ENCODE measurements at places on chromosomes 13 and 19. TPM values are rescaled to one million over a fixed set of nuclear protein-coding genes. Genes with fewer than 3 reads are reported as not detected.

Gene ANGPTL8
- total RNA-seq: not detected

Gene GSX1
- not detected for total RNA-seq

Gene EPSTI1
- 2.7 TPM for total RNA-seq

Gene PSG1
- not detected for total RNA-seq

Gene ZNF784
- 3.0 TPM for total RNA-seq

Gene PRRG2
- total RNA-seq: 1.4 TPM

Gene ZC3H13
- 46.3 TPM for total RNA-seq

Gene SERPINE3
- not detected for total RNA-seq

Gene PTPRH
- total RNA-seq: not detected

Gene ITGBL1
- total RNA-seq: not detected

Gene RFPL4AL1
- total RNA-seq: not detected

Gene ZNF324B
- total RNA-seq: 11.2 TPM

Gene TPTE2
- not detected for total RNA-seq

Gene COX7A1
- total RNA-seq: not detected

Gene SIGLEC9
- 0.48 TPM for total RNA-seq

Gene ZNF813
- 6.0 TPM for total RNA-seq

Gene LRRC4B
- total RNA-seq: not detected

Gene KIR2DL4
- total RNA-seq: 0.21 TPM

Gene FXYD3
- total RNA-seq: not detected

Gene SHISA7
- total RNA-seq: not detected

Gene ZMYM5
- total RNA-seq: 9.3 TPM

Gene MATK
- 39.3 TPM for total RNA-seq

Gene NALCN
- total RNA-seq: not detected

Gene CPAMD8
- total RNA-seq: 0.15 TPM

Gene ZNF180
- total RNA-seq: 6.3 TPM

Gene CEACAM1
- 0.55 TPM for total RNA-seq

Gene IGFL1
- total RNA-seq: not detected

Gene ELSPBP1
- not detected for total RNA-seq

Gene ATP4B
- total RNA-seq: not detected

Gene POLR1G
- 30.6 TPM for total RNA-seq

Gene SPATA13
- total RNA-seq: 54.7 TPM

Gene RASIP1
- total RNA-seq: 0.63 TPM

Gene SYNE4
- 1.4 TPM for total RNA-seq

Gene KHSRP
- total RNA-seq: 471 TPM

Gene TYK2
- 199 TPM for total RNA-seq

Gene SLC10A2
- total RNA-seq: not detected

Gene CCDC8
- total RNA-seq: not detected

Gene KLK14
- 0.57 TPM for total RNA-seq

Gene CD37
- 101 TPM for total RNA-seq

Gene NLRP4
- not detected for total RNA-seq

Gene PROZ
- total RNA-seq: not detected

Gene NBEA
- 0.23 TPM for total RNA-seq

Gene PNMA8C
- total RNA-seq: not detected

Gene SYT3
- total RNA-seq: 0.50 TPM

Gene SDHAF1
- 22.6 TPM for total RNA-seq

Gene ZNF460
- 50.9 TPM for total RNA-seq

Gene PRX
- total RNA-seq: 0.84 TPM

Gene VAV1
- total RNA-seq: 59.5 TPM

Gene KLK3
- not detected for total RNA-seq

Gene KDELR1
- 80.5 TPM for total RNA-seq

All from activated CD8-positive, alpha-beta memory T cell treated with anti-CD3 and anti-CD28 coated beads for 36 hours (primary cell).